ENCODE measurements at places on chromosomes 12 and 14. TPM values are rescaled to one million over a fixed set of nuclear protein-coding genes. Genes with fewer than 3 reads are reported as not detected.
A peak's percentile ranks its signal among the peaks of the same experiment; 100 is the strongest.

The RPAP3 gene
- 24.5 TPM for polyA plus RNA-seq

The CATSPERB gene
- polyA plus RNA-seq: 0.93 TPM

The TRPV4 gene
- 1.1 TPM for polyA plus RNA-seq

The TOMM20L gene
- polyA plus RNA-seq: 0.65 TPM

The SLC11A2 gene
- polyA plus RNA-seq: 19.0 TPM

The SMOC1 gene
- polyA plus RNA-seq: 5.3 TPM

The LAG3 gene
- polyA plus RNA-seq: 1.2 TPM

The IL25 gene
- polyA plus RNA-seq: not detected

The ADAM21 gene
- 0.26 TPM for polyA plus RNA-seq

The ACRBP gene
- 3.3 TPM for polyA plus RNA-seq

DNA sequence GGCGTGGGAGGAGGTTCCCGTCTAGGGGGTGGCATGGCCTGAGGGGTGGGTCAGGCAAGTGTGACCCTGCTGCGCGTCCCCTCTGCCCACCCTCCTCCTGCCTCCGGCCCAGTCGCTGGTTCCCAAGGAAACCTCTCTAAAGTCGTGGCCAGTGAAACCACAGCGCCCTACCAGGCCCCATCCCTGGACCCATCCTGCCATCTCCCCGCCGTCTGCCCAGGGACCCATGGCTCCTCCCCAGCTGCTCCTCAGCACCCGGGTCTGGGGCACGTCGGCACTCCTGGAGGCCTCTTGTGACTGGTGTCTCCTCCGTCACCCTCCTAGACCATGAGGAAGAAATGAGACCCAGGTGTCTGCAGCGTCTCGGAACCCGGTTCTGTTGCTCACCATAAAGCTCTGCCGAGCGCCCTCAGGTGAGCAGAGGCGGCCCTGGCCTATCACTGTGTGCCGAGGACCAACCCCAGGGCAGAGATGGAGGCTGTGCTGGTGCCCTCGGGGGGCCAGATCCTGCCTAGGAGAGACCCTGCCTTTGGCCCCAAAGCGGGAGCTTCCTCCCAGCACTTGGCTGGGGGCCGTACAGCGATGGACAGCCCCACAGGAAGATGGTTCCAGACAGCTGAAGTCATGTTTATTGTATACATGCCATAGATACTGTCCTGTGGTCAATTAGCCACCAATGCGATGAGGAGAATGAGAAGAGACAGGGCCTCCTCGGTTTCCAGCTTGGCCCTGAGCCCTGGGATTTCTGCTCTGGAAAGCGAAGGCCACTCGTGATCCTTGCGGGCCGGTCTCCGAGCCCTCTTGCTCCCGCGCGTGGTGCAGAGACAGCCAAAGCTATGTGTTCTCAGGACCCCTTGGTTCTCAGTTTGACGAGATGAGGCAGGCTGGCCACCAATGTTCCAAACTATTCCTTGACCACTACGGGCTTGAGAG is 222.5 kb upstream of the RTL1 start:
- peak; percentile 79 for DNase-seq

DNA sequence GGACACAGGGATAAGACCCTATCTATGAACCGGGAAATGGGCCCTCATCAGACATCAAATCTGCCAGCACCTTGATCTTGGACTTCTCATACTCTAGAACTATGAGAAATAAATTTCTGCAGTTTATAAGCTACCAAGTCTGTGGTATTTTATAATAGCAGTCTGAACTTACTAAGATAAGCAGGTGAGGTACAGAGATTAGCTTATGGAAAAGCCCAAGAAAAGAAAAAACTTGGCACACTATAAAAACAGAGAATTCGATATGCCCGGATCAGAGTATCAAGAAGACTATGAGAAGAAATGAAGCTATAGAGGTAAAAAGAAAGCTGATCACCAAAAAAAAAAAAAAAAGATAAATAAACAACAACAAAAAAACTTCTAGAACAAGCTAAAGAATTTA is 52.6 kb downstream of the EEA1 start:
- DNase-seq: no peak

DNA sequence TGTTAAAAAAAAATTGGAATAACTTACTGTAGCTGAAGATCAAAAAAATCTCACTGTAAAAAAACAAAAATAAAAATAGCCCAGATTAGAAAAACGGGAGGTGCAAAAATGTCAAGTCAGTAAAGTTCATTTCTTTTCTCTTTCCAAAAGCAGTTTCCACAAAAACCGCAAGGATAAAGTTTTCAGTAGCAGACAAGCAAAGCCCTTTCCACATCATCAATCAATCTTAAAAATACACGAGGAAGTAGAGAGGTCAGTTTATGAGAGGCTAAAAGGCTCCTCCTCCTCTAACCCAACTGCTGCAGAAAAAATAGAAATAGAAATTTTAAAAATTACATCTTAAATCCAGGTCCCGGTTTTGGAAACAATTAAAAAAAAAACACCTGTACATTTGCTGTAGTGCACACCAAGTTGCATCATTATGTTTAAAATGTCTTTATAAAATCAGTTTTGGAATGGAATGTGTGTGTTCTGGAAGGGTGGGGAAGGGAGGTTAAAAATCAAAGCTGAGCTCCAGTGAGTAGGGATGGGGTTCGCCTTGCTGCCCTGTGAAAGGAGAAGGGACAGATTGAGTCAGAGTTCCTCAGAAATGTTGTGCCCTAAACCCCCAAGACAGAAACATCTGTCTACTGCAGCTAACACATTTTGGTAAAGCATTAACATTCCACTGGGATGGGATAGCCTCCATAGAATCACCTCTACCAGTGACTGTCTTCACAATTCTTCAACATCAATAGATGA is 5.8 kb downstream of the HNRNPC start:
- DNase-seq: peak; percentile 38

DNA sequence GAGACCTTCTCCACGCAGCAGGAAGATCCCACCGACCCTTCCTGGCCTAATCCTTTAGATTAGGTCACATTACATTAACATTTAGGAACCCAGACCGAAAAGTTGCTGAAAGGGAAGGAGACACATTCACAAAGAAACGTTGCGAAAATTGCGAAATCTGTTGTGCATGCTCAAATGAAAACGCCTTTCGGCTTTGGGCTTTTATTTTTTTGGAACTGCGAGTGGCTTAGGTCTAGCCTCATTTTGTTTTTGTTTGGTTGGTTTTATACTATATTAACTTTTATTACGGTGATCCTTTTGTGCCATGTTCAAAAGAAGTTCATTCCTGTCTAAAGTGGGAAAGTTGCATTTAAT is 1.5 kb downstream of the MYF6 start:
- no peak for DNase-seq

GRCh38 chr12:115452751-115453281 is 768.8 kb upstream of the TBX3 start:
- DNase-seq: no peak

DNA sequence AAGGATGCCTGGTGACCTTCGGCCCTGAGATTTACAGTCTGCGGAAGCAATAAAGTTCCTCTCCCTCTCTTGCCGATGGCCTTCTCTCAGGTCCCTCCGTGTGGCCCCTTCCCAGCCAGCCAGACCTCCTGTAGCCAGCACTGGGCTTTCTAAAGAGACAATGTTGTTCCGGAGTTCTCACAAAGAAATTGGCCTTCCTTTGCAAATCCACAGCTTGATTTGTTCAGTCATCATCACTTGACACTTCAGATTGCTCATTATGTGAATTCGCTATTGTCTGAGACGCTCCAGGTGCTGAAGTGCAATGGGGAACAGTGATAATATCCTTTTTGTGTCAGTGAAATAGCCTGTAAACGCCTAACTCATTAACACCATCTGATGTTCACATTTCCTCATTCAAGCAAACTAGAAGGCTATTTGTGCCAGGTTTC is 43.7 kb upstream of the GPHB5 start:
- no peak for DNase-seq

- no peak for DNase-seq
These were observed 1397.2 kb downstream of the LRFN5 start for GRCh38 chr14:43003845-43004244.

DNA sequence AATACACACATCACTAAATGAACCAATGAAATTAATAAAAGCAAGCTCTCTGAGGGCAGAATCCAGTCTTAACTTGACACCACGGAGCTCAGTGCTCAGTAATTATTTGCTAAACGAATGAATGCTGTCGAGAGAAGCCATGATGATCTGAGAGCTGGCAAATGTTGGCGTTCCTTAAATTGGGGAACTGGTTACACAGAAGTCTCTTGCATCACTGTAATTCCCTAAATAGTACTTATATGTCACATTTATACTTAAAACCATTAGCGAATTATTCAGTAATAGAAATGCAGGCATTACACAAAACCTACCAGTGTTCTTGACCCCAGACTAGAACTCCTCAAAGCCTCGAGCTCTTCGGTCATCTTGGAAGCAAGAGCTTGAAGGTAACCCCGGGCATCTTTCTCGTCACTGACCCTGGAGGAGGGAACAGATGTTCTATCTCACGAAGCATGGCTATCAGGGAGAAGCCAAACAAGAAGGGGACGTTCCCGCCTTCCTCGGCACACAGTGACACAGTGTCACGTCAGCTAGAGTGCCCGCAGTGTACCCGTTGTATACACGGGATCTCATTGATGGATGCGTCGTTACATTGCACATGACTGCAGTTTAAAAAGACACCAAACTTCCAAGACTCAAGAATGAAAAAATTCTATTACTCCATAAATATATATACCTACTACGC is 43.6 kb downstream of the AMN start:
- DNase-seq: no peak

- no peak for DNase-seq
These were observed 12.3 kb downstream of the NANOG start for GRCh38 chr12:7801460-7801859.

DNA sequence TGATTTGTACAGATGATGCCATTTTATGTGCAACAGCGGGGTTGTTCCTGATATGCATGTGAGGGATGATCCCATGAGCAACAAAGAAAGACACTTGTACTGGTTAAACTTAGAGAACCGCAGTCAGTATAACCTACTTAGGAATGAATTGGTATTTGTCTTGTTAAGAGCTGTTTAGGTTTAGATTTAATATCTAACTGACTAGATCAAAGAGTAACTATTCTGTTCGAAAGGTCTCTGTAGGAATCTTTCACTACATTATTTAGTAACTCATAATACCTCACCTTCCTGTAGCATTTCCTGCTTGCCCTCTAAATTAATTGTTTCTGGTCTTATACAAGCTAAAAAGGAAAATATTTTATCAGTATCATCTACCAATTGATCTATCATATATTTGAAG is 350.4 kb downstream of the TRHDE start:
- no peak for DNase-seq

Data from muscle of leg (tissue), 16 donors.